HS-5 (cell line): ENCODE measurements at places on chromosomes 5 and 9.

DNA sequence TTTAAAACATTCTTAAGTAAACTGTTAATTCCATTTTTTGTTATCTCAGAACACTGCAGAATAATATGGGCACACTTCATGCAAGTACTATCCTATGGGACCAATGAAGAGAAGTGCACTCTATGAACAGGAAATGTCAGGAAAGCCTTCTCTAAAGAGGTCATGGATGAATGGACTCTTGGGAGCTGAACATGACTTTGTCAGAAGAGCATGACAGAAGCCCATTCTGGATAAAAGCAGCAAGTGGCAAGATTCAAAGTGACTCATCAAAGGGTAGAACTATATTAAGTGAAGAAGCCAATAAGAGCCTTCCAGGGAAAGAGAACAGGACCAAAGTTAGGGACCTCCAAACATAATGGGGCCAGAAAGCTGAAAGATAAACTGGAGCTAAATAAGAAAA, 94.0 kb downstream of the RAPGEF6 start:
- no peak for DNase-seq

DNA sequence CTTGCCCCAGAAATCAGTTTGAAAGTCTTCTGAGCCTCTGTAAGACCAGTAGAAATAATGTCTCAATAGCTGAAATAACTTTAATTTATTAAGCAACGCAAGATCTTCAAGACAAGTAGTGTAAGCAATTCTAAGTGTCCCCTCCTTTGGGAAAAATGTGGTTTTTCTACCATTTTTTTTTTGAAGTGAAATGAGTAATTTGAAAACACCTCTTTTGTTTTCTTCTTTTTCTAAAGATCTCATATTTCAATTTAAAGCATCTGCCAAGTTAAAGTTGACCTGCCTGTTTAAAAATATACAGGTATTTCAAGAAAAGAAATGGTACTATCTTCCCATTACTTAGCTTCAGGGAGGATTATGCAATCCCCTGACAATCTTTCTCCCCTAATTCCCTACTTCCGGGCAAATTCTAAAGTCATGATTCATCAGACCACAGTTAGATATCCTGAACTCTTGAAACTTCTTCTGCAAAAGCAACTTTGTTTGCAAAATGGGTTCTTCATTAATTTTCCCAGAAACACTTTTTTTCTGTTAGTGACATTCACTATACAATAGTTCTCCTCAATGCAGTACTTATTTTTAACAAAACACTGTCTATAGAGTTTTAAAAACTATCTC, 7.8 kb upstream of the ANXA1 start:
- DNase-seq = no peak

DNA sequence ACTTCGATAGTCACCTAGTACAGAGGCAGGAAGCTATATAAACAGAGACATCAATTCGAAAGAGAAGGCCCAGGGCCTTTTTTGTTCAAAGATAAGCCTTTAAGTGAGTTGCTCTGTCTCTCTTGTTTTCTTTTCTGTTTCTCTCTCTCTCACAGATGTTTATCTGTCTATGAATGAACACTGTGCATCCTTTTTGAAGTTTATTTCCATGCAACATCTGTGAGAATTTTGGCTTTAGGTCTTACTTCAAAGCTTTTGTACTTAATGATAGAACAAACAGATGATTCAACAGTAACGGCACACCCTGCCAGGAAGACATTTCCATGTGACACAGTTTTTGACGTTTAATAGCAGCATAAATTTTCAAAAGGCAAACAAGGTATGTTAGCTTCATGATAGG, 1413.1 kb upstream of the CDH6 start:
- no peak for DNase-seq

DNA sequence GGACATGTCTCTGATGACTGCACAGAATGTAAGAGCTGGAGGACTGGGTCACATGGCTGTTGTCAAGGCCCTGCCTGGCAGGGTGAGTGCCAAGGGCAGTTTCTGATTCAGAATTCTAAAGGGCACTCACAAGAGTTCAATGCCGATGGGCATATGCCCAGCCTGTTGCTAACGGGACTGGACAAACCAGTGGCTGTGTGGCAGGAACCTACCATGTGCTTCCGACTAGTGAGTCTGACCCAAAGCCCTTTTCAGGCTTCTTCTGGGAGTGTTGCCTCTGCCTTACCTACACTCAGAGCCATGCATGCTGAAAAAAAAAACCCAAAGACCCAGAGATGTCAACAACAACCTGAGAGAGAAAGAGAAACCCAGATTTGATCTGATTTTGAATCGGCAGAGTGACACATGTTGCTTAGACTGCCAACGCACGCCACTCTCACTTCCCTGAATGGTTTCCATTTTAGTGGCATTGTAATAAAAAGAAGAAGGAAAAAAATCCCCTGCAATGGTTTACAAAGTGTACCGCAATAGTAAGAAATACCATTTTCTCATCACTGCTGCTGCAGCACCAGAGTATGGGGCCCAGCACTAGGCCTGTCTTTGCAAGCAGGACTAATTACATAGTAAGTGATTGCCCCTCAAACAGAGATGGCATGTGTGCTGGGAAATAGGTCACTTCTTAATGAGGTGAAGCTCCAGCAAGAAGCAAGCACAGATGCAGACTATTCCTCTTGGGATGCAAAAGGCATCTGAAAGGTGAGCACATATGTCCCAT, 194.3 kb downstream of the PALM2AKAP2 start:
- DNase-seq = no peak

DNA sequence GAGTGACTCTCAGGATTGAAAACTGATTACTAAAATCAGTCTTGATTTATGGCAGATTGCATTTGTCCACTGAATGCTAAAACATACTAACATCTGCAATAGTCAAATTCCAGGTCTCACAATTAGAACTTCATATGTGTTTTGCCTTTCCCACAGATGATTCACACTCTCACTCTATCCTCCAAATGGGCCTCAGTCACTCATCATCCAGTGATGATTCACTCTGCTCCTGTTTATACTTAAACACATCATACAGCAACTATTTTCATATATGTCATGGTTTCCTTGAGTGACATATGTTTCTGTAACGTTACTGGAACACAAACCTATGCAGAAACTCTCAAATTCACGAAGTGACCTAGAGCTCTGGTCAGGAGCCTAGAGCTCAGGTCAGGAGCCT, 512.9 kb downstream of the HINT1 start:
- DNase-seq = peak; percentile 82

GRCh38 chr9:979983-980382, 3.5 kb downstream of the DMRT3 start:
- DNase-seq = no peak

DNA sequence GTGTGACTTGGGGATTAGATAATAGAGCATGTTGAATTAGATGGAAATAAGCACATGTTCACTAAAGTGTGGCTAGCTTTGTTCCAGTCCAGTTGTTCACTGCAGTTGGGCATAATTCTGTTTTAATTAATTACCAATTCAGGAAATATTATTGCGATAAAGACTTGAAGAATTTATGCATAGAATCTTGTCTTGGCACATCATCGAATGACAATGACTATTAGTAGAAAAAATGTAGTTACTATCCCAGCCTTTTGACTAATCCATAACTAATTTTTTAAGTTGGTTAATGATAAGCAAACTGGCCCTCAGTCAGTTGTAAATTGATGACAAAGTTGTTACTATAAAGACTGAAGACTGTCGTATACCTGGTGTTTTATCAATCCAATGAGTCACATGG, 10.5 kb downstream of the LNPEP start:
- no peak for DNase-seq

DNA sequence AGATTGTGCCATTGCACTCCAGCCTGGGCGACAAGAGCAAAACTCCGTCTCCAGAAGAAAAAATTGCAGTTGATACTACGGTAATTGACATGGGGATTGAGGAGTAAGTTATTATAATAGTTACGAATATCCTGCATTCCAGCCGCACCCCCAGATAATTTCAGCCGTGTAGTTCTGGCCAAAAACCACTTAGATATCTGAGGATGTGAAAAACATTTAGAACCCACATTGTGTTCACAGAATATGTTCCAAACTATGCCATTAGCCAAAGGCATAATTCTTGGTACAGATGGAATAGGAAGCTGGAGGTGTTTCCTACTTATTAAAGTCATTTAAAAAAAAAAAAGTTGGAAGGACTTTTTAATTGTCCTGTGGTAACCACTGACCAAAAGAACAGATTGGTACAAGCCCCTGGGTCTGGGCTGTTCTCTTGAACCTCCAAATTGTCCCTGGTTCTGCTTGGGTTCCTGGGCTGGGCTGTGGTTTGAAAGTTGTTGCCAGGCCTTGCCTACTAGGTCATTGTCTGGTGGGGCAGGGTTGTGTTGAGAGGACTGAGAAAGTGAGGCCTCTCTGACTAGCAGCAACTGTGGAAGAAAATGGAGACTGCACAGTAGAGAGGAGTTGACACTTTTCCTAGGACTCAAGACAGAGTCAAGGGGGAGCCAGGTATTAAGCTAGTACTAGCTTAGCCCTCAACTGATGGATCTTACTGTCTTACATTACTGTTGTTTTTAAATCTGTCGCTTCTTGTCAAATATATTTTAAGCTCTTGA, 198.8 kb downstream of the NR3C1 start:
- DNase-seq = no peak

GRCh38 chr5:18216016-18216415, 581.8 kb downstream of the TAF11L14 start:
- DNase-seq = no peak

GRCh38 chr9:100474082-100474923, 1.4 kb downstream of the TMEFF1 start:
- DNase-seq = no peak

GRCh38 chr9:120538339-120538738, 41.6 kb downstream of the CDK5RAP2 start:
- DNase-seq = no peak

- DNase-seq = no peak
These were observed 109.4 kb downstream of the PSD2 start for GRCh38 chr5:139904816-139905661.

- DNase-seq = no peak
These were observed 343.8 kb downstream of the CAAP1 start for GRCh38 chr9:26548781-26549290.

DNA sequence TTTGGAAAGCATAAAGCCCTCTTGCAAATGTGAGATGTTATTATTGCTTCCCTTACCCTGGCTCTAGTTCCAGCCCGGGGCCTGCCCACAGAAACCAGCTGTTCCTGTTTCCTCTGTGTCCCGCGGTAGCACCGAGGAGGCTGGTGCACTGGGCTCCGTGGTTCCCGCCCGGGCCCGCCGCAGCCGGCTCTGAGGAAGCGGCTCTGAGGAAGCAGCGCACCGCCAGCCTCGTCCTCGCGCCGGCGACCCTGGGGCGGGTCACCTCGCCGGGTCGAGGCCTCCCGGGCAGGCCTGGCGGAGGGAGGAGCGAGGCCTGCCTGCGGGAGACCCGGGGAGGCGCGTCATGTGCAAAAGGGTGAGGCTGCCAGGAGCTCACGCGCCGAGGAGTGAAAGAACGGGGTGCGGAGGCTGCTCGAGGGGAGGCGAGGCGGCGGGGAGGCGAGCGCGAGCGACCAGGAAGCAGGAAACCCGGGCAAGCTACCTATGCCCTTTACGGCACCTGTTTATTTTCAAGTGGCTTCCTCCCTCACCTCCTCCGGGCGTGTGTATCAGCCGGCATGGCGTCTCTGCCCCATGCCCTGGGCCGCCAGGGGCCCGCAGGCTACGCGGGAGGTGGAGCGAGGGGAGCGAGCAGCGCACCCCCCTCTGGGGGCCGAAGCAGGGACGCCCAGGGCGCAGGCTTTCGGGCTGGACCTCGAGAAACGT, 61.3 kb upstream of the MEGF10 start:
- DNase-seq = no peak

DNA sequence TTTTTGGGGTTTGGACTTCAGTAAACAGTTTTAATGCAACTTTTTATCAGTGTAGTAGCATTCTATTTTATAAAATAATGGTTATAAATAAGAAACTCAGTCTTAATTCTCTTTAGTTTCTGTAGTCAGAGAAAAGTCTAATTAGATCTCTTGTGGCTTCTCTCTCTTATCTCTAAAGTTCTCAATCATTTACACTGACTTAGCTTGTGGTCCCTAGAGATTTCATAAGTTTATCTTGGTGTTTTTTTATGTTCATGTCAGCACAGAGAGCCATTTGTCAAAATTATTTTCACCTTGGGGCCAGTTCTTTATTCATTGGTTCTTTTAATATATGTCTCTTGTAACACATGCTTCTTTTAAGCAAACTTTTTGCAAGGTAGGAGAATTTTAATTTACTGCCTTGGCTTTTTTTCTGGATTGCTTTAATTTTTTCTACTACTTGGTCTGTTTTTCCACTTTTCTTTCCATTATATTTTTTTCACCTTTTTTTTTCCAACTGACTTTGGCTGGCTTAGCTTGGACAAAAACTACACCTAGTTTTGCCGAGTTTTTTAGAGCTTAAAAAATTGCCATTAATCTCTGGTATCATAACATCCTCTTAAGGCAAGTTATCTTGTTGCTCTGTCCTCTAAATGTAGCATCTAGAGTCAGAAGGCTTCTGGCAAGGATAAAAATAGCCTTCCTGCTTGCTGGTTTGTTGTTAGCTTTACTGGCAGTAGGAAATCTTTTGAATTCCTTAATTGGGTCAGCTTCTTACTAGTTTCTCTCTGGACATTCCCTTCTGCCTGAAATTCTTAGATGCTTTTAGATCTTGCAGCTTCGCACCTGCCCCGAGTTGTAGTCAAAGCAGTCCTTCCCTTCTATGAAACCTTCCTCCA, 35.3 kb downstream of the CPEB4 start:
- DNase-seq = no peak

DNA sequence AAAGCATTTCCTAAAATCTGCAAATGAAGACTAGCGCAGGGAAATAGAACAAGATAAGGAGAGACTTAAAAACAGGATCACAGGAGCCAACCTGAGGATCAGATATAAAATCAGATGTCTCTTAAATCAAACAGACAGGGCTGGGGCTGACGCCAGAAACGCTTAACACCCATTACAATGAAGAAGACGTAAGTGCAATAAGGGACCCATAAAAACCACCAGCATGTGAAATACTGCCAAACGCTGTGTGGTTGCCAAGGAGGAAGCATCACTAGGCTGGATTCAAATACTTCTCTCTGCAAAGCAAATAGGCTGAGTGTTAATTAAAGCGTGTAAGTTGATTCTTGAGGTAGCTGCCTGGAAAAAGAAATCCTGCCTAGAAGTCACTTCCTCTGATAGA, 74.4 kb upstream of the ATP10B start:
- DNase-seq = no peak

GRCh38 chr5:160263326-160263855, 34.1 kb downstream of the FABP6 start:
- no peak for DNase-seq

- no peak for DNase-seq
These were observed 1.2 kb downstream of the CDHR2 start for GRCh38 chr5:176550275-176550831.

DNA sequence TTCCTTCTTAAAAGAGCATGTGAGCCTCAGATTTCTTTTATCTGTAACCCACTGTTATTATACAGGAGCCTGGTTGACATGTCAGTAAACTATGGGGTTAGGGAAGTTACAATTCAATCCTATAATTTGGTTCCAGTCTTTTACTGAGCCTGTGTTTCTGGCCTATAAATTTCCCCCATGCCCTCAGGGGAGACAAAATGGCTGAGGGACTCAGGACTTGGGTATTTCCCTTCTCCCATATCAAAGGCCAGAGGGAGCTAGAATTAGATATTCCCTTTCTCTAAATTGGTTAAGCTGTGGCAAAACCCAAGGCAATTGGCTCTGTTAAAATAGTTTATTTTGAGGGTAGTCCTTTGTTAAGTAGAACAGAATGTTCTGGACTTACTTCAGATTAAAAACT, 823.2 kb downstream of the TLE1 start:
- no peak for DNase-seq
